Prostate gland (tissue), 2 donors: ENCODE measurements at places on chromosomes 5 and 9.

DNA sequence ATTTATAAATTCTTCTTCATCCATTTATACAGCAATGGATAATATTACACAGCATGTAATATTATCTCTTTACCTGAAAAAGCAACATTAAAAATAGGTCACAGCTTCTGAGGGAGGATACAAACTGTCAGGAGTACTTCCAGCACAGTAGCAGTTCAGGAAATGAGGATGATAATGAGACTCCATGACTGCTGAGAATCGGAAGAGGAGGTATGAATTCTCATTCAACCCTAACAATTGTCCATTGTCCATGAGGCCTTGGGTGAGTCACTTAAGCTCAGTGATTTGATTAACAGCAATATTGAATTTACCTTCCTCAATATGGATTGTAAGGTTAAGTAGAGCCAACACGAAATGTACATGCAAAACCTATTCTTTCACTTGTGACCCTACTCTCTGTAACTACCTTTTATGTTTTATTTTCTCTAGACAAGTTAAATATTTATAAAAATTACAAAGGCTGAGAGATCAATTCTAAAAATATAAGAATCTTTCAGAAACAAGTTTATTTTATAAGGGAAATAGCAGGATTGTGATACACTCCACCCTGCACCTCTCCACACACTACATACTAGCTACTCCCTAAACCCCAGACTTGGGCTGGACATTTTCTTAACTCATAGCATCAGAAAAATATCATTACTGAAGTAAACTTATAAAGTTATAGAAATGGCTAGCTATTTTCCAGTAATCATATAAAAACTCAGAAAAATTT, 159.1 kb upstream of the ACOT12 start:
- H3K4me1 ChIP-seq: no peaks in the 10 kb centered on the region
- H3K36me3 ChIP-seq: no peaks in the 10 kb centered on the region
- H3K27me3 ChIP-seq: no peaks in the 10 kb centered on the region
- H3K27ac ChIP-seq: no peak overlapping the region
- H3K4me3 ChIP-seq: no peak overlapping the region

- no peaks in the 10 kb centered on the region for H3K36me3 ChIP-seq
- DNase-seq: no peak
- no peaks in the 10 kb centered on the region for H3K4me1 ChIP-seq
- no peak overlapping the region for H3K4me3 ChIP-seq
- H3K27ac ChIP-seq: no peak overlapping the region
Observed at GRCh38 chr9:19358701-19359100, 21.3 kb downstream of the RPS6 start.

GRCh38 chr5:134772461-134773125, 14.0 kb downstream of the DDX46 start:
- no peak overlapping the region for H3K4me3 ChIP-seq
- DNase-seq: no peak
- no peak overlapping the region for H3K27ac ChIP-seq
- H3K4me1 ChIP-seq: no peaks in the 10 kb centered on the region
- H3K36me3 ChIP-seq: no peaks in the 10 kb centered on the region

DNA sequence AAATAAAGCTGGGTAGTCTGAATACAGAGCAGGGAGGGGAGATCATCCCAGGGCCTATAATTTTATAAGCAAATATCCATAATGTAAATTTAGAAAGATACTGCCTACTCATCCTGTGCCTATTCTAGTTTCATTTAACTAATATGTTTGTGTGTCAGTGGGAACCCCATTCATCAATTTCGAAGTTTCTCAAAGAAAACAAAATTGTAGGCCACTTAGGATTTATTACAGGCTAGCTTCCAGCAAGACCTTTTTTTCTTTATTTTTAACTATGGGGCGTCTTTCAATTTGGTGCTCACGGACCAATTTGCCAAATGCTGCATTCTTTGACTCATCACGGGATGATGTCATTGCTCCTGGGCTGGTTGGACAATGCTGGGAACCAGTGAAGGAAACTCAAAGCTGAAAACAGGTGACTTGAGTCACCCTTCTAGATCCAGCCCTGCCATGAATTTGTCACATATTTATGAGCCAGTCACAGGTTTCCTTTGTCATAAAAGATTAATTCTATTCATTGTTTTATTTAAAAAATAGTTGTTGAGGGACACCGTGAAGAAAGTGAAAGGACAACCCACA, 13.4 kb downstream of the PCSK5 start:
- H3K36me3 ChIP-seq: no peaks in the 10 kb centered on the region
- H3K4me1 ChIP-seq: no peaks in the 10 kb centered on the region
- H3K4me3 ChIP-seq: no peak overlapping the region
- H3K27ac ChIP-seq: no peak overlapping the region
- no peak for DNase-seq
- H3K27me3 ChIP-seq: no peaks in the 10 kb centered on the region

- no peak for DNase-seq
- no peaks in the 10 kb centered on the region for H3K4me1 ChIP-seq
- H3K4me3 ChIP-seq: no peak overlapping the region
- no peaks in the 10 kb centered on the region for H3K36me3 ChIP-seq
- H3K27me3 ChIP-seq: no peaks in the 10 kb centered on the region
- H3K27ac ChIP-seq: no peak overlapping the region
Observed at GRCh38 chr5:158940977-158941376, 158.7 kb downstream of the EBF1 start.

GRCh38 chr5:179780362-179780761, 13.4 kb upstream of the LTC4S start:
- no peak overlapping the region for H3K4me3 ChIP-seq
- H3K4me1 ChIP-seq: peaks cover 2% of the 10 kb centered on the region
- no peaks in the 10 kb centered on the region for H3K27me3 ChIP-seq
- H3K36me3 ChIP-seq: no peaks in the 10 kb centered on the region

DNA sequence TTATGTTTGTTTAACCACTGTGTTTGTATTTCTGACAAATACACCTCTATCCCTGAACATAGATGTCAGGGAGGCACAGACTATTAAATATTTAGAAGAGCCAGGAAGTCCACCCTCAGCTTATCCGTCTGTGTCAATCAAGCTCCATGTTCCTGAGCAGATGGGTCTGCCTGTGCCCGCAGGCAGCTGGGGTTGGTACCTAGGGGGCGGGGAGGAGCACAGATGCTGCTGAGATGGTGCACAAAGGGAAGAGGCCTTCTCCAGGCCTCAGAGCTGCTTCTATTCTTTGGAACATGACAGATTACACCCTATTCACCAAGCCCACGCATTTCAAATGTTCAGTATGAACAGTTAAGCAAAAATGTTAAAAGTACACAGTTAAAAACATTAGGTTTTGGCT, 142.1 kb downstream of the EPB41L4A start:
- no peaks in the 10 kb centered on the region for H3K27me3 ChIP-seq
- no peaks in the 10 kb centered on the region for H3K36me3 ChIP-seq
- no peak for DNase-seq

GRCh38 chr5:121313886-121314285, 537.8 kb upstream of the FTMT start:
- H3K4me1 ChIP-seq: no peaks in the 10 kb centered on the region
- H3K4me3 ChIP-seq: no peak overlapping the region
- DNase-seq: no peak
- no peak overlapping the region for H3K27ac ChIP-seq

DNA sequence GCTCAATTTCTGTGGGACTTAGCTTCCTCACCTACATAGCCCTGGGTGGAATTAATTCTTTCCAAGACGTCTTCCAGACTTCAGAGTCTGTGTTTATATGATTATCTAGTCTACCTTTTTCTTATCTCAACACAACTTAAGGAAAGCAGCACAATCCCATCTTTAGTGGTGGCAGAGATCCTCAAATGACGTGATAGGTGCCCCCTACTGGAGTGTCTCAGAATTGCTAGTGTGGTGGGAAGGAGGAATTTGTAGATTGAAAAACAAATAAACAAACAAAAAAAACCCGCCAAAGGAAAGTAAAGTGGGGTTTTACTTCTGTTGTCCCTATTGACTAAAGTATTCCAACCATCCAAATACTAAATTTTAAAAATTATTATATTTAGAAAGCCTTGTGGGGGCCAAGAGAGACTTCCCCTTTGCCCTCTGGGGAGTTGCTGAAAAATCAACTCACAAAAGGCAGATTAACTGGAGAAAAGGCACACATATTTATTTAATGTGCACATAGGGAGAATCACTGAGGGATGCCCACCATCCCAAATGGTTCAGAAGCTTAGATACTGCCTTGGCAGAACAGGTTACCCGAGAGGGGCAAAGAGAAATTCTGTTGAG, 283.3 kb downstream of the TMEM167A start:
- H3K4me3 ChIP-seq: no peak overlapping the region
- H3K36me3 ChIP-seq: no peaks in the 10 kb centered on the region
- H3K27me3 ChIP-seq: no peaks in the 10 kb centered on the region
- H3K4me1 ChIP-seq: no peaks in the 10 kb centered on the region
- no peak overlapping the region for H3K27ac ChIP-seq

GRCh38 chr9:98862936-98863335, 55.5 kb downstream of the GALNT12 start:
- H3K4me1 ChIP-seq: no peaks in the 10 kb centered on the region
- DNase-seq: no peak
- H3K27ac ChIP-seq: no peak overlapping the region
- no peaks in the 10 kb centered on the region for H3K27me3 ChIP-seq
- H3K36me3 ChIP-seq: no peaks in the 10 kb centered on the region

- H3K27me3 ChIP-seq: no peaks in the 10 kb centered on the region
- no peaks in the 10 kb centered on the region for H3K36me3 ChIP-seq
Observed at GRCh38 chr5:65696892-65697291, 25.0 kb downstream of the SGTB start.

- no peak overlapping the region for H3K27ac ChIP-seq
- H3K4me3 ChIP-seq: no peak overlapping the region
- no peaks in the 10 kb centered on the region for H3K4me1 ChIP-seq
- no peaks in the 10 kb centered on the region for H3K27me3 ChIP-seq
- DNase-seq: no peak
Observed at GRCh38 chr5:23385036-23385435, 122.4 kb upstream of the PRDM9 start.

DNA sequence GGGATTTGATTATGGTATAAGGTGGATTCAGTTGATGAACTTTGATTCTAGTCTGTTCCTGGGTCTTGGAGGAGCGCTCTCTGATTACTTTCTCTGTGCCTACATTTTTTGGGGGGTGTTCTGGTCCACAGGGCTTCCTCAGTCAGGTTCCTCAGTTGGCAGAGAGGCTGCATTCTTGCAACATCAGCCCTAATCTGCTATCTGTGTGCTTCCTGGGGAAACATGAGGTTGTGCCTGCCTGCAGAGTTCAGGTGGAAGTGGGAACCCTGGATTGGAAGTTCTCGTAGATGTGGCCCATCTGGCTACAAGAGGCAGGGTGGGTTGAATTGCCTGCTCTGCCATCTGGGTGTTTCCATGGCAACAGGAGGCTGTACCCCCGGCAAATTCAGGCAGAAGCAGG, 24.5 kb downstream of the POLK start:
- H3K36me3 ChIP-seq: no peaks in the 10 kb centered on the region
- DNase-seq: no peak
- no peak overlapping the region for H3K27ac ChIP-seq
- H3K27me3 ChIP-seq: no peaks in the 10 kb centered on the region

- no peaks in the 10 kb centered on the region for H3K36me3 ChIP-seq
- no peaks in the 10 kb centered on the region for H3K4me1 ChIP-seq
- H3K4me3 ChIP-seq: no peak overlapping the region
- H3K27me3 ChIP-seq: no peaks in the 10 kb centered on the region
Observed at GRCh38 chr5:180640611-180640860, 8.9 kb downstream of the FLT4 start.

GRCh38 chr5:55557123-55557522, 22.4 kb upstream of the PLPP1 start:
- no peaks in the 10 kb centered on the region for H3K36me3 ChIP-seq
- H3K4me3 ChIP-seq: no peak overlapping the region
- no peak overlapping the region for H3K27ac ChIP-seq
- H3K27me3 ChIP-seq: no peaks in the 10 kb centered on the region
- DNase-seq: no peak
- no peaks in the 10 kb centered on the region for H3K4me1 ChIP-seq

- no peak overlapping the region for H3K27ac ChIP-seq
- no peak for DNase-seq
- H3K4me1 ChIP-seq: peaks cover 6% of the 10 kb centered on the region
- H3K27me3 ChIP-seq: no peaks in the 10 kb centered on the region
Observed at GRCh38 chr5:3329427-3329826, 266.2 kb upstream of the IRX1 start.

GRCh38 chr9:113481176-113481787, 17.8 kb downstream of the RGS3 start:
- H3K4me1 ChIP-seq: peaks cover 4% of the 10 kb centered on the region
- no peaks in the 10 kb centered on the region for H3K27me3 ChIP-seq
- no peak overlapping the region for H3K4me3 ChIP-seq
- peak; percentile 78 for DNase-seq
- peak overlapping the region; percentile 15 for H3K27ac ChIP-seq

DNA sequence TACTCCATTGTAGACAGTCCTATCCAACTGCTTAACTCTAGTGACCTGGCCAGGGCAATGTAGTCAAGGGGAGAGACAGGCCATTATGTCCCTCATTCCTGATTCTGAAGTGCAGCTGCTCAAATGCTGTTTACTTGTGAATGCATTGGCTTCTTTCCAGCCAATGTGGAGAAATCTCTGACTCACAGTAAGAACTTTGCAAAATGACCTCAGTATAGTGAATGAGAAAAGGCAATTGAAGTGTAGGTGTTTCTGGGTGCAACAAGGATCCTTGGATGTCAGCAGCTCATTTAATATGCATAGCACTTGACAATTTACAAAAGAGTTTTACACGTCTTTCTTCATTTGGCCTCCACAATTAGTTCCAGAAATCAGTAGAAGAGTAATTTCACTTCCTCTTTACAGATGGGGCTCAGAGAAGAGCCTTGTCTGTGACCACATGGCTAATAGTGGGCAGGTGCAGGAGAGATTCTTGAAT, 367.2 kb downstream of the OSTF1 start:
- no peaks in the 10 kb centered on the region for H3K27me3 ChIP-seq
- no peak overlapping the region for H3K4me3 ChIP-seq
- H3K36me3 ChIP-seq: no peaks in the 10 kb centered on the region
- H3K27ac ChIP-seq: no peak overlapping the region
- no peak for DNase-seq

GRCh38 chr5:38681029-38681706, 124.7 kb upstream of the LIFR start:
- no peaks in the 10 kb centered on the region for H3K4me1 ChIP-seq
- no peak for DNase-seq
- H3K4me3 ChIP-seq: no peak overlapping the region
- no peaks in the 10 kb centered on the region for H3K36me3 ChIP-seq
- no peaks in the 10 kb centered on the region for H3K27me3 ChIP-seq

GRCh38 chr9:97529363-97530076, 28.1 kb downstream of the TMOD1 start:
- peak overlapping the region; percentile 23 for H3K27ac ChIP-seq
- no peaks in the 10 kb centered on the region for H3K36me3 ChIP-seq
- no peaks in the 10 kb centered on the region for H3K4me1 ChIP-seq
- DNase-seq: no peak
- no peaks in the 10 kb centered on the region for H3K27me3 ChIP-seq
- H3K4me3 ChIP-seq: no peak overlapping the region

DNA sequence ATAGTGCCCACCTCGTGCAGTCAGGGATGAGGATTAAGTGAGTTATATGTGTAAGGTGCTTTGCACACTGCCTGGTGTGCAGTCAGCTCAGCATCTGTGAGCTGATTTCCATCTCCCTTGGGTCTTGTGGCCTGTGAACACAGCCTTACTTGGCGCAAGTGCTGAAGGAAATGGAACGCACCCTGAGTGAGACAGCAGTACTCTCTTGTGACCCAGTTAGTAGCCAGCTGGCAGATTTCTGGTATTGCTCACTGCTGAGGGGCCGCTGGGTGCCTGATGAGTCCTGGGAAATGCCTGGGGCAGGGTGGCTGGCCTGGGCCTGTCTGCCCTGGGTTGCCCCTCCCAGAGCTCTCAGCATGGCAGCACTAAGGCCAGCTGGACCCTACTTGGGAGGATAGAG, 90.9 kb upstream of the BOD1 start:
- no peaks in the 10 kb centered on the region for H3K27me3 ChIP-seq
- DNase-seq: peak; percentile 10
- no peak overlapping the region for H3K27ac ChIP-seq
- H3K4me1 ChIP-seq: no peaks in the 10 kb centered on the region
- H3K4me3 ChIP-seq: no peak overlapping the region
